Epithelial cell of proximal tubule (primary cell): ENCODE measurements at places on chromosomes 4 and X. TPM values are rescaled to one million over a fixed set of nuclear protein-coding genes. Genes with fewer than 3 reads are reported as not detected.

The ASB12 gene
- total RNA-seq: 0.07 TPM in 1 of 2 replicates, not detected in the other

The HAUS3 gene
- total RNA-seq: 10.7 and 11.6 TPM in 2 replicates

The ITM2A gene
- total RNA-seq: 0.72 and 6.3 TPM in 2 replicates

The SPANXC gene
- not detected in 2 replicates for total RNA-seq

The PABPC4L gene
- total RNA-seq: 0.17 and 1.4 TPM in 2 replicates

The SEPTIN6 gene
- total RNA-seq: 27.6 and 28.4 TPM in 2 replicates

The TEX13C gene
- not detected in 2 replicates for total RNA-seq

The FOXR2 gene
- not detected in 2 replicates for total RNA-seq

The STOX2 gene
- 2.3 and 4.3 TPM in 2 replicates for total RNA-seq

The PAGE1 gene
- total RNA-seq: not detected in 2 replicates

The POU4F2 gene
- total RNA-seq: not detected in 2 replicates

The HSFX3 gene
- total RNA-seq: not detected in 2 replicates

The DYNLT3 gene
- total RNA-seq: 24.0 and 32.1 TPM in 2 replicates

- no peak for DNase-seq
These were observed at the start of gene CYSLTR1 for GRCh38 chrX:78327370-78328086. TSS of gene CYSLTR1 (minus strand) at chrX:78327611. CDS start at chrX:78273746, 53,865 bp downstream.

GRCh38 chr4:40916880-40917279 is 167.1 kb downstream of the NSUN7 start:
- no peak for DNase-seq

- no peak for DNase-seq
These were observed 327.2 kb downstream of the NKX6-1 start for GRCh38 chr4:84171871-84172270.

GRCh38 chr4:86563416-86563815 is 30.7 kb upstream of the PTPN13 start:
- no peak for DNase-seq

GRCh38 chr4:59598330-59598618 is 1601.9 kb upstream of the ADGRL3 start:
- no peak for DNase-seq

- DNase-seq: no peak
These were observed 58.3 kb upstream of the CD99 start for GRCh38 chrX:2632533-2633504.

- DNase-seq: no peak
These were observed 128.0 kb downstream of the CPE start for GRCh38 chr4:165506849-165507248.

DNA sequence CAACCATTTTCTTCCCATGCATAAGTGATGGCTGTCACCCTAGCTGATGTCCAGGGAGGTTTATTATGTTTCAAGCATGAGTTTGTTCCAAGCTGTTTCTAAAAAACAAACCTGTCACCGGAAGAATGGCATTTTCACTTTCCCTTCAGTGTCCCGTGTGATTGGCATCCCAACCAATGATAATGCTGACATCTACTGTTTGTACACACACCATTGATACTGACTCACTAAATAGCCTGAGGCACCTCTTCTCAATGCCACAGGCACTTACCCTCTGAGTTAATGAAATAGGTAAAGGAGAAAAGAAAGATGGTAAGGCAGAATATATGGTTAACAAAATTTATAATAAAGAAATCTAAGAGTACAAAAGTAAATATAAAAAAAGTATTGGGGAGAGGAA is 23.1 kb upstream of the VCX2 start:
- DNase-seq: no peak

- no peak for DNase-seq
These were observed 61.4 kb upstream of the TRIM2 start for GRCh38 chr4:153142700-153143438.

- DNase-seq: no peak
These were observed 39.7 kb downstream of the CORIN start for GRCh38 chr4:47798165-47798564.

- no peak for DNase-seq
These were observed 10.8 kb downstream of the CTBP1 start for GRCh38 chr4:1237981-1238675.

DNA sequence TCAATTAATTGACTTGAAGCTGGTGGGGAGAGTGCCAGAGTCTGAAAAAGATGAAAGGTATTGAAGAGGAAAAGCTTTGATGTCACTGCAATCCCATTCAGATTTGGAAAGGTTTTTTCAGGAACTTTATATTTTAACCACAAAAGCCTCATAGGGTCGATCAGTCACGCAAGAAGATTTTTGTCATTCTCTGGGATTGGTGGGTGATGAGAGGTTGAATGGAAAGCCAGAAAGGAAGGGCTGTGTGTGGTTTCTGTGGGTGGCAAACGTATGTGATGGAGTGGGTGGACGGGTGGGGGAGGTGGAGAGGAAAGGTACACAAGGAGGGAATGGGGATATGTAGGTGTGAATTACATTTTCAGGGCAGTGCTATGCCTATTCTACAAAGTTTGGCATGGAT is 173.8 kb upstream of the SCML1 start:
- DNase-seq: no peak

DNA sequence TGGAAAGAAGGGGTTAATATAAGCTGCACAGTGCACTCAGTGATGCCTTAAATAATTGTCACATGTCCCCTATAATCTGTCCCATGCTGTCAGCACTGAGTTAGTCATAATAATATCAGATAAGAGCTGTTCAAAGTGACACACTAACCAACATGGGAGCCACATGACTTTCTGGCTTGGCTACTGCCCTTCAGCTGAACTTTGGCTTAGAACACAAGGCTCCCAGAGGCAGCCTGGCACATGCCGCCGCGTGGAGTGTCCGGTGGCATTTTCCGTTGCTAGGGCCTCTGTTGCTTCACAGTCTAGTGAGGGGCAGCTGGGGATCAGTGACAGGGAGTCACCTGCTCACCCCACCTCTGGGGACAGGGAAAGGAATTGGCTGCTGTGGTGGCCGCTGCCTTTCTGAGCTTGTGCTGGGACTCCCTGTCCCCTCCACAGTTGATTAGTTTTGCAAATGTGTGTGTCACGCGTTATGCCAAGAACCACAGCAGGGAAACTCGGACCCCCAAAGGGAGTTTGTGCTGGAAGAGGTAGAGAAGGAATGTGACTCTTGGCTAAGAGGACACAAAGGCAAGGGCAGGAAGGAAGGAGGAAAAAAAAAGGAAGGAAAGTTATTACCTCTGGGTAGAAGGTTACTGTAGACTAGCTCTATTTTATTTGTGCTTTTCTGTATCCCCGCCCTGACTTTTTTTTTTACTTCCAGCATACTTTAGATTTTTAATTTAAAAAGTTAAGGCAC is 41.1 kb upstream of the PPARGC1A start:
- DNase-seq: peak; percentile 44

DNA sequence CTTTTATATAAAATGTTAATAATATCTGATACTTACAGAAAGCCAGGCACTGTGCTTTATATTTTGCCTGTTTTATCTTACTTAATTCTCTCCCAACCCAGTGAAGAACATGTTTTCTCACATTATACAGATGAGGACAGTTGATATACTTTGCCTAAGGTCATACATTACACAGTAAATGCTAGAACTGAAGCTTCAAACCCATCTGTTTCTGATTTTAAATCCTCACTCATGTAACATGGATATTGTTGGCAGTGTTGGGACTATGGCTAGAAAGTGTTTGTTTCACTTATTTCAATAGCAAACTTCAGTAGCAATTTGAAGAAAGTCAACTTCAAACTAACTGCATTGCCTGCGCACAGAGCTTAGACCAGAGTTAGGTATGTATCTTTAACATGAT is 57.4 kb downstream of the RAPGEF2 start:
- DNase-seq: no peak

- no peak for DNase-seq
These were observed 750.1 kb upstream of the ADGRL3 start for GRCh38 chr4:60450054-60450453.

DNA sequence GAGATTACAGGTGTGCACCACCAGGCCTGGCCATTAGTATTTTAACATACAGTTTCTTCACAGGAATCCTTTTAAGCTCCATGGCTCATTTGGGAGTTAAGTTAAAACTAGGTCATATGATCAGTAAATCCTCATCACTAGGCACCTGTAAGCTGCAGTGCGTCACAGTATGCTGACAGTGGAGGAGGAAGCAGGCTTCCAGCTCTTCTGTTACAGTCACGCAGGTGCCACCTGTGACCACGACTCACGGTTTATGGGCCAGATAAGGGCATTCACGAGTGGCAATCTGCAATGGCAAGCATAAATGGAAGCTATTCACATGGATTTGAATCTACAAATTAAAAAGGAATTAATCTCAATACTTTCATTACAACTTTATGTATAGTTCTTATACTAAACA is 129.4 kb upstream of the BCOR start:
- no peak for DNase-seq

GRCh38 chr4:39978904-39979303 is 1.2 kb upstream of the PDS5A start:
- DNase-seq: no peak

- no peak for DNase-seq
These were observed 225.1 kb downstream of the NR3C2 start for GRCh38 chr4:148216866-148217814.

DNA sequence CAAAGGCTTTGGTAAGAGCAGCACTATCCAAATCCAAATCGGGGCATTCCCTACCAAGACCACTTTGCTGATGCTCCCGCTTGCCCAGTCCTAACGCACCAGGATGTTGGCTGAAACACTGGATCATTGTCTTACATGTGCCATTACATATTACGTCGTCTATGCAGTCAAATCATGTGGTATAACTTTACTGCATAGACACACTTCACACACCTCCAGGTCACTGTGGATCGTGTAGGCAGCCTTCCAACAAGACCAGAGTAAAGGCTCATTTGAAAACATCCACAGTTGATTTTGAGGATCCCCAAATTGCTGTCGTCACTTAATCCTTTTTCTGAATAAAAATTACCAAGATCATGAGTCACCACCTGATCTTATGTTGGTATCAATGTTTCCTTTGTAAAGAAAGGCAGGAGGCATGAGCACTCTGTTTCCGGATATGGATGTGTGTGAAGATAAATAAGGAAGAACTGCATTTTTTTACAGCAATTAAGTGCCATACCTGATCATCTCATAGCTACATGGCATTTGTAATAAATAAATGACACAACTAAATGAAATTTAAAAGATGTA is 18.5 kb downstream of the TENM3 start:
- no peak for DNase-seq

DNA sequence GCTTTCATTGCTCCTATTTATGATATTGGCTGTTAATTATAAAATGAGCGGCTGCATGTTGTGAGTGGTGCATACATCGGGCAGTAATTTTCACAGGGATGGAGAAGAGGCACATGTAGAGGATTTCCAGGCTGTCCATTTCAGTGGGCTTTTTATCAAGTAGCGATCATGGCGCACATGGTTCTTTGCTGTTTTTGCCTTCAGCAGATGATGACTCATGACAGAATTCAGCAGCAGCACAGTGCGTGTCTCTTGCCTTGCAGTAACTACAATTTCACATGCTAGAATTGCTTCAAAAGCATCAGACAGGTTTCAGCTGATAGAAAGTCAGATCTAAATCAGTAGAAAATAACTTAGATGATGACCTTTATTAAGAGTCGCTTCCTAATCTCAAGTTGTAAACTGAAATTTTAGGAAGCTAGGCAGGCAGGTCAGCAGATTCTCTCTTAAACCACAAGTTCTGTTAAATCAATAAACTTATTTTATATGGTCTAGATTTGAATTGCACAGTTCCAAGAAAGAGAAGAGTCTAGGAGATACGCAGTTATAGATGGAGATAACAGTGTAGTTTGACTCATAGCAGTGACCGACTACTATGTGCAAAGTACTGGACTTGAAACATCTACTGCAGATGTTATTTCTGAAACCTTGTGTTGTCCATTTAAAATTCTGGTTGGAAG is 35.8 kb downstream of the LRP2BP start:
- no peak for DNase-seq

- DNase-seq: peak; percentile 95
These were observed 15.7 kb downstream of the PRKX start for GRCh38 chrX:3697701-3698279.

GRCh38 chr4:105624530-105624929 is 72.1 kb downstream of the ARHGEF38 start:
- DNase-seq: no peak

GRCh38 chrX:18026166-18026565 is 165.1 kb upstream of the RAI2 start:
- DNase-seq: no peak

DNA sequence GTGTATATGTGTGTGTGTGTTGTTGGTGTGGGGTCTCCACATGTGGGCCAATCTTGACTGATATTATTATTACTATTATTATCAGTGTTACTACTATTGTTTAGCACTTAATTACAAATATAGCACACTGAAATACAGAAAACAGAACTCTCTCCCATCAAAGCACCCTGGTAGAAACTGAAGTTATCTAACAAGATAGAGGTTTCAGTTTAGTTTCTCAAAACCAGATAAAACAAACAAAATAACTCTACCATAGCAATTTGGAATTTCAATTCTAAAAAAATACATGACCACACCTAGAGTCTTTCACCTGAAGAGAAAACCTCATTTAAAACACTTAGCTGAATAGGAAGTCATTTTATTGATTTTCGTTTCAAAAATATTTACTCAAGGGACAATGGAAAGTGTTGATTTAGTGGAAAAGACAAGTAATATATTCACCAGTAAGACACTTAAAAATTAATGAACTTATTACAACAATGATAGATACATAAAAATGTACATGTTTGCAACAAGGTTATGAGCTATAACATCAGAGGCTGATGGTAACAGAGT is 252.3 kb downstream of the PDHA2 start:
- no peak for DNase-seq

DNA sequence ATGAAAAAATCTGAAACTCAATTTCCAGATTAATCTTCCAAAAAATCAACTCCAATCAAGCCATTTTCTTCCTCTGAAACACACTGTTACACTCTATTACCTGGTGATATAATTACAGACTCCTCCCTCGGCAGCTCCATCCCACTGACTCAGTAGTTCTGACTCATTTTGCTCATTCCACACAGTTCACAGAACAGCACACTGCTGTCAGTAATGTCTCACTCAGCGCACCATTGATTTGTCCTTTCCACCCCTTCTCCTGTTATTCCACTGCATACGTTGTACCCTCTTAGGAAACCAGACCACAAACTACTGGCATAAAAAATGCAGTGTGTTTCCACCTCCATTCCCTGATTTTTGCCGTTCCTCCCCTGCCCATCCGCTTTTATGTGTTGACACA is 212.7 kb downstream of the SLIT2 start:
- peak; percentile 89 for DNase-seq

GRCh38 chr4:41751449-41752061 is 3.0 kb upstream of the PHOX2B start:
- no peak for DNase-seq

DNA sequence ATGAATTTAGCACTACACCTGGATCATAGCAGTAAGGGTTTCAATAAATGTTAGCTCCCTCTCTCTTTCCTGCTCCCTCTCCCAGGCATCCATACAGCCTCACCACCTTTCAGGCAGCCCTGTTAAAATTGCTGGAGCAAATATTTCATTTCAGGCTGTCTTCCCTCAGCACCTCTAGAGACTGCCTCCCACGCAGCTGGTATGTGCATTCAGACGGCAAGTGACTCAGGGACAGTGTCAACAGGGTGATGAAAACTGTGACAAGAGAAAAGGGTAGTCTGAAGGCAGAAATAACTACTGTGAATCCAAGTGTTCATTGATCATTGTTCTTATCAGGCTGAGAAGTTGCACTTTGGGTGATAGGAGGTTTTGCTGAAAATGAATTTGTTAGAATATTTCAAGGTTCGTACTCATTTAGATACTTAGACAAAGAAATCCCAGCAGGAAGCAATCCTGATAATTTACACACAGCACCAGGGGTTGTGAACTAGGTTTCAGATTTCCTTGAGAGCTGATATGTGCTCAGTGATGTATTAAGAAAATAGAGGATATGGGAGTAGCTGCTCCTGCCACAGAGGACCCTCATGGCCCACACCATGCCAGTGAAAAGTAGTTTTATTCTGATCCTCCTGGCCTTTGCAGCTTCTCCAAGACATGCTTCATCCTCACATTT is 424.2 kb downstream of the FGF13 start:
- no peak for DNase-seq

- DNase-seq: no peak
These were observed 3.3 kb upstream of the OPN1LW start for GRCh38 chrX:154140742-154141141.
